ENCODE measurements at places on chromosomes 3 and 15.

- no peak for DNase-seq
These were observed 215.6 kb downstream of the RPLP1 start for GRCh38 chr15:69668039-69668705.

- DNase-seq = no peak
These were observed 327 bp upstream of the CCDC13 start for GRCh38 chr3:42773409-42773751.

DNA sequence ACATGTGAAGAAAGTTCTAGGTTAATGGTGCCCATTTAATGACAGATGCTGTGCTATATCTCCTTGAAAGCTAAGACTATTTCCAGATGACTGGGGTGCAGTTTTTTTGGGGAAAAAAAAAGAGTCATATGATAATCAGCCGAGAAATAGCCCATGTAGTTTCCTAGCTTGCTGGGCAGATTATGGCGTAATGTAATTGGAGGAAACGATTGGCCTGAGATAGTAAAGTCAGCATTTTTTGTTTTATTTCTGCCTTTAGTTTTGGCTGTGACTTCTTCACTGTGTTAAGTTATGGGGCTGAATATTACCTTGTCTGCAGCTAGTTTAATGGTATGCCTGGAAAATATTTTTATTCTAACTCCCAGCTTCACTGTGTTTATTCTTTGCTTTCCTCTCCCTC, 24.0 kb downstream of the PDHB start:
- DNase-seq = no peak

GRCh38 chr3:122298239-122298638, 26.8 kb upstream of the CSTA start:
- no peak for DNase-seq

DNA sequence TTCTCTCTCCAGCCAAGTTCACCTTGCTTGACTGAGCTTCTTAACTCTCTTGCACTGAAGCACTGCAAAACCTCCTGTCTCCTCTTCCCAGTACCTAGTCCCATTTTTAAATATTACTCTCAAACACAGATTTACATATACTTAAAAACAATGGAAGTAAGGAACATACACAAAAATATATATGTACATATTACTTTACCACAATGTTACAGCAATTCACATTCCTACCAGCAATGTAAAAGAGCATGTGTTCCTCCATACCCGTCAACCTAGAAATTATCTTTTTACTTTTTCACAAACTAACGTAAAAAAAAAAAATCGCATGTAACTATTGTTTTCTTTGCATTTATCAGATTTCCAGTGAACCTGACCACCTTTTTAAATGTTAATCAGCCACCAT, 60.4 kb downstream of the RYK start:
- no peak for DNase-seq

- peak; percentile 76 for DNase-seq
These were observed 12.3 kb downstream of the CPNE9 start for GRCh38 chr3:9715764-9716437.

DNA sequence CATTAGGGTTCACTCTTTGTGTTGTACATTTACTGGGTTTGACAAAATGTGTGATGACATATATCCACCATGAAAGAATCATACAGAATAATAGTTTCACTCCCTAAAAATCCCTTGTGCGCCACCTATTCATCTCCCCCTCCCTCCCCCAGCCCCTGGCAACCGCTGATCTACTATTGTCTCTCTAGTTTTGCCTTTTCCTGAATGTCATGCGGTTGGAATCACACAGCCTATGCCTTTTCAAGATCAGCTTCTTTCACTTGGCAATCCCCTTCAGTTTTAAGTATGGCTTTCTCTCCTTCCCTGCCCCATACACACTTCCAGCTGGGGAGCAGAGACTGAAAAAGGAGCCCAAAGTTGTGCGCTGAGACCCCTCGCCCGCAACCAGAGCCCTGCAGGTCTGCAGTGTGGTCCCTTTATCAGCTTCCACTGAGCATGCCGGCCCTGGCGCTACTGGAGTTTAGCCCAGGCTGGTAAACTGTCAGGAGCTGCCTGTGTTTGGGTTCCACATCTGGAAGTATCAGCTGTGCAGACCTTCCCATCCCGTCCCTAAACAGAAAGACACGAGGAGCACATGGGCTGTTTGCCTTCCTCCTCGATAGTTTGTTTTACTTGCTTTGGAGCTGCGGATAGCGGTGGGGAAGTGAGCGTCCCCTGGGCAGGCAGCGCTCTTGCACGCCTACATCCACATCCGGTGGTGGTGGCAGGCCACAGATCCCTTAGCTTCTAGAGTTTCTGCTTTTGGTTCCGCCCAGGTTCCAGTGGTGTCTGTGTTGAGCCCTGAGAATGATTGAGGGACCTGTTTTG, 12.3 kb downstream of the BOC start:
- DNase-seq = no peak

DNA sequence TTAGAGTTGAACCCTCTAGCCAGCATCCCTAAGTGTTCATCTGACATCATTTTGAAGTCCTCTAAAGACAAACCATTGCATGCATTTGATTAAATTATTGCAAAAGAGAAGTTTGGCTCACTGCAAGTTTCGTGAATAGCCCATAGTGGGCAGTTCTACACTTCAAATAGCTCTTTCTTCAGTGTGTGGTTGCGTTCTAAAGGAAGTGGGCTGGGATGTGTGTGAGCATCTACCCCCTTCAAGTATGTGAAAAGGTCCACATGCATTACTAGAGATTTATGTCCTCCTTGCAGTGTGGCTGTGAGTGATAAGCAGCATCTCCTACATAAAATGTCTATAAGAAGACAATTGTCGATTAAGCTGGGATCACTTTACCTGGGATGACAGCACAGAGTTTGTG, 54.6 kb downstream of the SST start:
- DNase-seq = no peak

DNA sequence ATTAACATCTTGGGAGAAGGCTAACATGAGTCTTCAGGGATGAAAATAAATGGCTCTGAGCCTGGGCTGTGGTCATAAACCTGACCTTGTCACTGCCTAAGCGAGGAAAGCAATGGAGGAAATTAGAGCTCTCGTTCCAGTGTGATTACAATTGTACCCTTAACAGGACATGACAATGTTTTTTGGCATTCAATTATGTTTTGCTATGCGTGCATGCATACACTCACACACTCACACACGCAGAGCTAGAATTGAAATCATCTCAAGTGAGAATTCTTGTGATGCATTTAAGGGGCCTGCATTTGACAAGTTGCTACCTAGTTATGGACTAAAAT, 24.1 kb downstream of the ZNF80 start:
- no peak for DNase-seq

- DNase-seq = no peak
These were observed 382.6 kb downstream of the SOX2 start for GRCh38 chr3:182094321-182094720.

DNA sequence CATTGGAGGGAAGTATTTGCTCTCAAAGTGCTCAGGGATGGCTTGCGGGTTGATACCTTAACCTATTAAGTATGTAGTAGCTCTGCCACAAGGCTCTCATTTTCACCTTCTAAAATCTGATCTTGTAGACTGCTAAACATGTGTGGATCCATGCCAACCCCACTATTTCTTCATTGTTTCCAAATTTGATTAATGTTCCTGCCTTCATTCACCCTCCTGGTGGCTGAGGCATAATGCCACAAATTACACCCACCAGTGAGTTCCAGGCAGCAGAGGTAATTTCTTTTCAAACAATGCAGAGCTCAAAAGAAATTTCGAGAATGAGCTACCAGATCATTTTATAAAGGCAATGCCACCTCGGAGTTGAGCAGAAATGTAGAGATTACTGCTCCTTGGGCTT, 71.0 kb downstream of the EDEM1 start:
- no peak for DNase-seq

GRCh38 chr3:3594986-3595385, 204.2 kb upstream of the LRRN1 start:
- no peak for DNase-seq

DNA sequence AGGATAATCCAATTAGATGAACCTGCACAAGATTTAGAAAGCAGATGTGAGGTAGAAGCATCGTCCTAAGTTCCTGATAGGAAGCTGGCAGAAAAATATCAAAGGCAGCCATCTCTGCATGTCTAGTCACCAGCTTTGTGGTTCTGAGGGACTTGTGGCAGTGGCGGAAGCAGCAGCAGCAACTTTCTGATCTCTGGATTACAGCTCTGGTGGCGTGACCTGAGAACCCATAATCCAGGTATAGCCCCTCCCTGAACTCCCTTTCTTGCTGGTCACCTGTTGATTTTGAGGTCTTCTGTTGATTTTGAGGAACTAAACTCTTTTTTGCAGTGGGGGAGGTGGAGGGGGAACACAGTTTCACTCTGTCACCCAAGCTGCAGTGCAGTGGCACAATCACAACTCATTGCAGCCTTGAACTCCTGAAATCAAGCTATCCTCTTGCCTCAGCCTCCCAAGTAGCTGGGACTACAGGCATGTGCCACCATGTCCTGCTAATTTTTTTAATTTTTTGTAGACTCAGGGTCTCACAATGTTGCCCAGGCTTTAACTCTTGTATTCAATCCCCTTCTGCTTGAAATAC, 7.9 kb downstream of the FSIP1 start:
- no peak for DNase-seq

GRCh38 chr15:70060214-70060992, 37.3 kb downstream of the TLE3 start:
- DNase-seq = no peak

GRCh38 chr3:138135833-138136194, 3.6 kb upstream of the A4GNT start:
- DNase-seq = no peak

DNA sequence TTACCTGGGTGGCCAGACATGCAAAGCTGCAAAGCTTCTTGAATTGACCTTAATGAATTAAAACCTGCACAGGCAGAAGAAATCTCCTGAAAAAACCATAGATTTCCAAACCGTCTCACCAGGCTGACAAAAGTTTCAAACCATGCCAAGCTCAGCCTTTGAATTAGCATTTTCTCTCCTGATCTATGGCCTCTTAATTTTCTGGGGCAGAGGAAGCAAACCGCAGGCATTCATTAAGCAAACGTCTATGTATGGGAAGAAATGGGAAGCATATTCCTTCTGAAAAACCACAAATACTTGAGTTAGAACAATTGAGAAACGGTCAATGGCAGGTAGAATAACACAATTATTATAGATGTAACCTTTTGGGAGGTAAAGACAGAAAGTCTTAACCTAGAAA, 500.2 kb upstream of the NR2F2 start:
- no peak for DNase-seq

GRCh38 chr3:179750720-179751328, 98.0 kb downstream of the USP13 start:
- DNase-seq = no peak

GRCh38 chr3:131881777-131882176, 153.0 kb downstream of the CPNE4 start:
- DNase-seq = no peak

DNA sequence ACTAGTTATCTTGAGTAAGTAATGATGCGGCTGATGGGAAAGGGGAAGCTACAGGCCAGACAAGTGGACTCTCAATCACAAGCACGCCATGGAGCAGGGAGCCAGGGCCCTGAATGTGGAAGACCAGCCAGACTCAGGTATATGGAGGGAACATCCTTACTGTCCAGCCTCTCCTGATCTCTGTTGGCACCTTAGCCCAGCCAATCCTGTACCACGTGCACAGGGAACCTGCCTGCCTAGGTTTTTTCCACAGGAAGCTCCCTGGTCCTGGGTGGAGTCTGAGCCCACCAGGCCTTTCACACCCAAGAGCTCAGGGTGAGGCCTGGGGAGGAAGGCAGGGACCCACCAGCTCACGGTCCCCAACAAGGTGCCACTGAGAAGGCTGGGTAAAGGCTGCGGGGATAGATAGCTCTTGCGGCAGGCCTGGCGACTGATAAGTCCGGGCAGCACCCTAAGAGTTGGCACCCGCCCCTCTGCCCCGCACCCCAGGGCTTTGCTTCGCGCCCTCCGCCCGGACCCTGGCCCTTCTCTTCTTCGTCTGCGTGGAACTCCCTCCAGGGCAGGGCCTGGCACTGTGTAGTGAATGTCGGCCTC, 933 bp upstream of the APEH start:
- DNase-seq = peak; percentile 54

DNA sequence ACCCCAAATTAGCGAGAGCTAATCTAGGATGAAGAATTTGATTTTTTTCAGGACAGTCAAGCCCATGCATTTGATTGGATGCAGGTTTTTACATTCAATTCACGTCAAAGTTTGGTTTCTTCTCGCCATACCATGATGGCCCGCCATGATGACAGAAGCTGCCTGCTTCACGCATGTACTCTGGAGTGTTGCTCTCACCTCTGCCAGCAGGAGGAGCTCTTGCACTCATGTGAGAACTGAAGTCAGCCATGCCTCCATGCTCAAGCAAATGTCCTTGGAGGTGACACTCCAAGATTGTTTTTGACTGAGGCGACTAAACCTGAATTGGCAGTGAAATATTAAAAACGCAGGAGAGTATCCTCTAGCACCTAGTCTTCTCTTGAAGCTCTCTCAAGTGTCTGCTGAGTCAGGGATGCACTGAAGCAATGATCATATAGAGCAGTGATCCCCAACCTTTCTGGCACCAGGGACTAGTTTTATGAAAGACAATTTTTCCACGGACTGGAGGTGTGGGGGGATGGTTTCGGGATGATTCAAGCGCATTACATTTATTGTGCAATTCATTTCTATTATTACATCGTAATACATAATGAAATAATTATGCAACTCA, 120.9 kb downstream of the SAMMSON start:
- DNase-seq = peak; percentile 48

DNA sequence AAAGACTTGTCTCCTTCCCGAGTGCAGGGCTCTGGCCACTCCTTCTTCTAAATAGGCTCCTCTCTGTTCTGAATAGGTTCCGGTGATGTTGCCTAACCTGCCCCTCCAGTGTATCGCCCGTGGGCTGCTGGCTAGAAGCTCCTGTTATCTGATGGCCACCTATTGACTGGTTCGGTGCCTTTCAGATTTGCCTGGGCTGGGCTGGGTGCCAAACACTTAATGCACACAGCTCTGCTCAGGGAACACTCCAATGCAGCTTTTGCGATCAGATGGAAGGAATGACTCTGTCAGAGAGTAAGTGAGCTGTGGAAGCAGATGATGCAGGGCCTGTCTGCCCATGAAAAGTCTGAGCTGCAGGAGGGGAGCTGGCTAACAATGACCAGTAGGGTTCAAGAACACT, 112.9 kb downstream of the CORO2B start:
- no peak for DNase-seq

GRCh38 chr15:40436892-40437751, 3.6 kb upstream of the BAHD1 start:
- no peak for DNase-seq

DNA sequence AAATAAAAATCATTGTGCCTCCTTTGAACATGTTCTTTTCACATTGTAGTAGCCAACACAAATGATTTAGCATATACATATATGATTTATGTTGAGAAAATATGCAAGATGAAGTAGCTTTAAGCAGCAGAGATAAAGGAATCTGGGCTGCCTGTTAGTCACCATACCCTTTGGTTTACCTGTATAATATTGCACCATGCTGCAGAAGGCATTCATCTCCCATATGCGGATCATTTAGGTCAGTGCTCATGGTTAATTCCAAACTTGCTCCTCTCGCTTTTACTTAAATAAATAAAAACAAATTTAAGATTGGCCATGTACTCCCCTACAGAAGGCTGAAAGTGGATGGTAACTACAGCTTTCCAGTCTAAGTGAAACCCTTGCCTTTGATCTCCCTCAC, 86.7 kb upstream of the TBL1XR1 start:
- peak; percentile 17 for DNase-seq

Measured in mammary epithelial cell (primary cell).